ELF-1 (cell line): ENCODE measurements at places on chromosomes 7 and 10.

DNA sequence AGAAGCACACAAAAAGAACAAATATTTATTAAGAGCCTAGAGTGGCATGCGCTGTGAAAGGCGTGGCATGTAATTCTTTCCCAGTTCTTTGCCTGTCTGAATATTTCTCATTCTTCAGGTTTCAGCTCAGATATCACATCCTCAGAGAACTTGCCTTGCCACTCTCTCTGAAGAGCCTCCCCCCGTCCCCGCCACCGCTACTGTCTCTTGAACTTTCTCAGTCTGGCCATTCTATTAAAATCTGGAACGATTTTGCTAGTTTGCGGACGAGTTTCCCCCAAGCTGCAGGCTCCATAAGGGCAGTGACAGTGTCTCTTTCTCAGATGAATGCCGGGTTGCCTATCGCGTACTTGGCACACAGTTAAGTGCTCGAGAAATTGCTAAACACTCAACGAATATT lies 787 bp upstream of the PLEKHA1 start:
- DNase-seq: no peak

DNA sequence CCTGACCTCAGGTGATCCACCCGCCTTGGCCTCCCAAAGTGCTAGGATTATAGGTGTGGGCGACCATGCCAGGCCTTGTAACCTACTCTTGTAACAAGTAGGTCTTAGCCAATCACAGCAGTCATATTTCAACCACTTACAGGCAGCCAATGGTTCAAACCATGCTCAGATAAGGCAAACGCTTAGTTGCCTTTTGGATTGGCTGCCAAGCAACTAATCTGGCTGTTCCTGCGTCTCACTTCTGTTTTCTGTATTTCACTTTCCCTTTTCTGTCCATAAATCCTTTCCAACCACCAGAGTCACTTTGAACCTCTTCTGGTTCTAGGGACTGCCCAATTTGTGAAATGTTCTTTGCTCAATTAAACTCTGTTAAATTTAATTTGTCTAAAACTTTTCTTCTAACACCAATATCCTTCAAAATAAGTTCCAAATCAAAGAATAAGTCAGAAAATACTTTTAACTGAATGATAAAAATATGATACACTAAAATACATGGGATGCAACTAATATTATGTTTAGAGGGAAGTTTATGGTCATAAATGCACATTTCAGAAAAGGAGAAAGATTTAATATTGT lies 19.1 kb upstream of the PRF1 start:
- DNase-seq: no peak

DNA sequence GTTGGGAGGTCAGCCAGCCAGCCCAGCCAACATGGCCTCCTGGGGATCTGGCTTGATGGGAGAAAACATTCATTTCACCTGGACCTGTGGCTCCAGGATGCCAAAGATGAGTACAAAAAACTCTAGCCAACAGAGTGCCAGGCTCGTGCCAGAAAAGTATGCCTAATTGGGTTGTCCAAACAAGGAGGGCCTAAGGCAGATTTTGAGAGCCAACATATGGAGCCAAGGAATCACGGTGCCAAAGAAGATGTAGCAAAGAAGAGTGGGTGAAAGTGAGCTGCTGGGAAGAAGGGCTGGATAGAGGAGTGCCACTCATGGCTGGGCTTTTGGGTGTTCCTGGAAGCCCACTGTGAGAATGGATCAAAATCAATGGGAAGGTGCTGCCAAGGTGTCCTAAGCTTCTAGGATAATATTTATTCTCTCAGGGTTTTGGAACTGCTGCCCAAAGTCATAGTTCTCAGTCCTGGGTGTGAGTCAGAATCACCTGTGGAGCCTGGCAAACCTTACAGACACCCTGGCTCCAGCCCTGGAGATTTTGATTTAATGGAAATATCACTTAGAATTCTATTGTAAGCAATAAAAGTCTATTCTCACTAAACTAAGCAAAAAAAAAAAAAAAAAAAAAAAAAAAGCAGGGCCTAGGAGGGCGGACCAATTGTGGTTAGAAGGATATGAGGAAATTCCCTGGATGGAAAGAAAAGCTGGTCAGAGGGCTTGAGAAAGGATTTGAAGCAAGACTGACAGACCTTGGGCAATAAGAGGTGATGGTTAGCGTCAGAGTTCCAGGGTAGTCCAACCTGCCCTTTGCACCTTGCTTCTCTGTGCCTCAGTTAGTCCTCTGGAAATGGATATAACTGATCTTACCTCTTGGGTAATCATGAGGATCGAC lies 182.2 kb upstream of the PRR15 start:
- DNase-seq: no peak

DNA sequence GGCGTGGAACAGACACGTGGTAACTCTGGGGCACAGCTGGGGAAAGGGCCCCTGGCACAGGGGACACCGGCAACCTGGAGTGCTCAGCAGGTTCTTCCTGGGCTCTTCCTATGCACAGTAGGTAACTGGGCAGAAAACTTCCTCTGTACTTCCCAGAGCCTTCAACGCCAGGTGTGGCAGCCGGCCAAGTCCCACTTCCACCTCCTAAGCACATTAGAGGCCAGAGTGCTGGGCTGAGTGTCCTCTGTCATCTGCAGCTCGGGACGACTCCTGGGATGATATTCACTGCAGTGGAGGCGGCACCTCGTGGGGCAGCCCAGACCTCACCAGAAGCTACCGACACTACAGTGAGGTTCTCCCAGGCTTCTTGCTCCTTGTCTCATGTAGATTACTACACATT lies 114.5 kb downstream of the LARP4B start:
- no peak for DNase-seq

- no peak for DNase-seq
Measured at GRCh38 chr7:140778975-140779374, 82.5 kb downstream of the NDUFB2 start.

DNA sequence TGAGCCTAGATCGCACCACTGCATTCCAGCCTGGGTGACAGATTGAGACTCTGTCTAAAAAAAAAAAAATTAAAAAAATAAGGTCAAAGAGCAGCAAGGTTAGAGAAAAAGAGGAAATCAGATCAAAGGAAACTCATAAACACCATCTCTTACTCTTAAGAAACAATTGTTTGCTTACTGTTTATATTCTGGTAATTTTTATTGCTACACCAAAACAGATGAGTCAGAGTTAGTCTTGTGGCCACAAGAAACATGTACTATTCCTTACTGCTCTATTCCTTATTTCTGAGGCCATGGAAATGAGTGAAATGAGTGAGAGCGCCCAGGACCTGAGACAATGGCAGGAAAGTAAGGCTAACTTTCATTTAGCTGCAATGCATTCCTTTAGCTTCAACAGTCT lies 387.3 kb downstream of the HPSE2 start:
- no peak for DNase-seq

DNA sequence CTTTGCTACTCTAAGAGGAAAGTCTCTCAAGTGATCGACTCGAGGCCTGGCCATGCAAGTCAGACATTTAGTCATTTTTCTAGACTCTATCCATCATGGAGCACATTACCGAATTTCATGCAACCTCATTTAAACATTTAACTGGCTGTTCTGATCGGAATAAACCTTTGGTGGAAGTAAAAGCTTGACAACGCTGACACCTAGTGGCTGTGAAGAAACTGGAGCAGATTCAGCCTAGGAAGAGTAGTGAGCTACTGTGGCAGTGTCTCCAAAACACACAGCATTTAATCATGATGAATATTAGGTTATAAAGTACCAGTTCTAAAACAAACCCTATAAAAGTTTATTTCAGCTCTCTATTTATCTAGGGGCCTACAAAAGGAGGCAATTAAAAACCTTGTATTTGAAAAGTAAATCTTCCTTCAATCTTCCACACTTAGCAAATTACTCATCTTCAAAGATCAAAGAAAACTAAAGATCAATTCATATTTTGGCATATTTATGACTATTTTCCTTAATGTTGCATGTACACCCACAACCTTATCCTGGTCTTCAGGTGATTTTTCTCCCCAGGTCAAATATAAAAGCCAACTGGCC lies 175.0 kb downstream of the CTNNA3 start:
- DNase-seq: peak; percentile 27

DNA sequence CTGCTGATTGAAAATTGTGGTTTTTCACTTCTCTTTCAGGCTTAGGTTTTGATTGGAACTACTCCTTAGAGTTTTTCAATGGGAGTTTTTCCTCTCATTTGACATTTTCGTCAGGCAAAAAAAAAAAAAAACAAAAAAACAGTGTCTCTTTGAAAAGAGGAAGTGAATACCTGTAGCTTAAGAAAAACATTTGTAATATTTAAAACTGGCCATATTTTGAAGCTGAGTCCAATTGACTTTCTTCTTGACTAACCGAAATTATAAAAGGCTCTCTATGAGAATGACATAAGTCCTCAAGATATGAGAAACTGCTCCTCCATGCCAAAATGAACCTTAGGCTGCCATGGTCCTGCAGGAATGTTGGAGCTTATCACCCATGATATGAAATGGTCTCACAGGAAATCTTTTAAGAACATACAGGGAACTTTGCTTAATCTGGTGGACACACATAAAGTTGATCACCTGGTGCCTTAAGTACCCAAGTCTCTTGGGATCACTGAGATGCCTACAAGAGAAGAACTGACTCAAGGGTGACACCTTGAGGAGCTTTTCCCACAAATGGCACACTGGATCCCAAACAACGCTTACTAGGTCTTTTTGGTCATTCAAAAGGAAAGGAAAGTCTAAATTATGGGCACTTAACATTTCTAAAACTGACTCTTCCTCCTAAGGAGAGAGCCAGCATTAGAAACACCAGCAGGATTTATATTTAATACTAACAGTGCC lies 263.4 kb downstream of the CDC14C start:
- DNase-seq: peak; percentile 7

- DNase-seq: no peak
Measured at GRCh38 chr7:4807598-4808016, 32.2 kb downstream of the AP5Z1 start.

GRCh38 chr7:151823566-151824372 lies 53.1 kb downstream of the PRKAG2 start:
- DNase-seq: no peak

GRCh38 chr10:96753956-96754355 lies 33.6 kb upstream of the PIK3AP1 start:
- no peak for DNase-seq

DNA sequence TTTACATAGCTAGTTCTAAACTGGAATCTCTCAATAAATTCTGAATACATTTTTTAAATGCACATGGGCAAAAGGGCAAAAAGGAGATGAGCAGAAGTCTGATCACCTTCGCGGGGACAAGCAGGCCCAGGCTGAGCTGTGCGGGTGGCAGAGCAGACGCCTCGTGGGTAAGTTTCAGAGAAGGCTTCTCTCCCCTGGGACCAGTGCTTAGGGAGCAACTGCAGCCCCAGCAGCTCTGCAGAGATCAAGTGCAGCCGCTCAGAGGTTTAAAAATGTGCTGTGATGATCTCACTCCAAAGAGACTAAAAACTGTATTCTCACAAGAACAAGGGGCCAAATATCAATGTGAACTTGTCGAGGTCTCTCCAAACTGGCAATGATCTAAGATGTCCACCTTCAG lies 264.3 kb upstream of the RNF32 start:
- DNase-seq: no peak

DNA sequence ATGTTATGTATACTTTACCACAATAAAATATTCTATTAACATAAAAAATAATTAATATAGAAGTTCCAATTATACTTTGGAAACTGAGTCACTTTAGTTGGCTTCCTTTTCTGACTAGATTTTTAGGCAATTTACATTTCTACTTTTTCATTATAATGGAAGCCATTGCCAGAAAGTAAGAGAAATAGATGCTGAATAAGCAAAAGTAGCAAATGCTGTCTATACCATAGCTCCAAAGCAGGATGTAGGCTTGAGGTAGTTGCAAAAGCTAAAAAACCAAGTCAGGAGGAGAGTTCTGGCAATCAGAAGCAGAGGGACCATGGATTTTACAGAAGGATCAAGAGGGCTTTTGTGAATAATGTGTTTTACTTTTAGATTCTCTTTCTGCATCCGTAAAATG lies 262.4 kb upstream of the TMEM229A start:
- no peak for DNase-seq

DNA sequence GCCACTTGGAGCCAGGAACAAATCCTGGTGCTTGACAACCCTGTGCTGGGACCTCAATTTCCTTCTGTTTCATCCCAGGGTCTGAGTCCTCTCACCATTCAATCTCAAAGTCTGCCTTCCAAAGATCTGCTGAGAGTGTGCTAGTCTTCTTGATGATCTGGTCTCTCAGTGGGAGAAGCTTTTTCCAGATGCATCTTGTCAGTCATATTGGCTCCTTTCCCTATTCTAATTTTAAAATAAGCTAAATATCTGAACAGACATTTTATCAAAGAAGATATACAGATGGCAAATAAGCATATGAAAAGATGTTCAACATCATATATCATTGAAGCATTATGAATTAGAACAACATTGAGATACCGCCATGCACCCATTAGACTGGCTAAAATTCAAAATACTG lies 469.3 kb downstream of the NEBL start:
- DNase-seq: no peak

GRCh38 chr7:22238354-22239311 lies 118.3 kb downstream of the RAPGEF5 start:
- DNase-seq: no peak

- no peak for DNase-seq
Measured at GRCh38 chr7:158706273-158706704, 1.7 kb upstream of the NCAPG2 start.

DNA sequence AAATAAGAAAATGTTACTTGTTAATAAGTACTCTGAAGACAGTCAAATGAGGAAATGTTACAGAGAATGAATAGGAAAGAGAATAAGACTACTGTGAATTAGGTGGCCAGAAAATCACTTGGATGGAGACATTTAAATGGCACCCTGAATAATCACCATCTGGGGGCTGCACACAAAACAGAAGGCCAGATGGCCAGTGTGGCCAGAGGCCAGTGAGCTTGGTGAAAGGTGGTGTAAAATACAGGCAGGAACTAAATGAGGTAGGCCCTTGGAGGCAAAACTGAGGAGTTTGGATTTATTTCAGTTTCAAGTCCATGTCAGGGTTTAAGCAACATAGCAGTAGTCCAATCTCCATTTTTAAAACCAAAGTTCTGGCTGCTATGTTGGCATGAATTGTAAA lies 126.7 kb downstream of the TSPAN12 start:
- DNase-seq: no peak

- DNase-seq: no peak
Measured at GRCh38 chr10:132981173-132981555, 38.8 kb upstream of the CFAP46 start.

DNA sequence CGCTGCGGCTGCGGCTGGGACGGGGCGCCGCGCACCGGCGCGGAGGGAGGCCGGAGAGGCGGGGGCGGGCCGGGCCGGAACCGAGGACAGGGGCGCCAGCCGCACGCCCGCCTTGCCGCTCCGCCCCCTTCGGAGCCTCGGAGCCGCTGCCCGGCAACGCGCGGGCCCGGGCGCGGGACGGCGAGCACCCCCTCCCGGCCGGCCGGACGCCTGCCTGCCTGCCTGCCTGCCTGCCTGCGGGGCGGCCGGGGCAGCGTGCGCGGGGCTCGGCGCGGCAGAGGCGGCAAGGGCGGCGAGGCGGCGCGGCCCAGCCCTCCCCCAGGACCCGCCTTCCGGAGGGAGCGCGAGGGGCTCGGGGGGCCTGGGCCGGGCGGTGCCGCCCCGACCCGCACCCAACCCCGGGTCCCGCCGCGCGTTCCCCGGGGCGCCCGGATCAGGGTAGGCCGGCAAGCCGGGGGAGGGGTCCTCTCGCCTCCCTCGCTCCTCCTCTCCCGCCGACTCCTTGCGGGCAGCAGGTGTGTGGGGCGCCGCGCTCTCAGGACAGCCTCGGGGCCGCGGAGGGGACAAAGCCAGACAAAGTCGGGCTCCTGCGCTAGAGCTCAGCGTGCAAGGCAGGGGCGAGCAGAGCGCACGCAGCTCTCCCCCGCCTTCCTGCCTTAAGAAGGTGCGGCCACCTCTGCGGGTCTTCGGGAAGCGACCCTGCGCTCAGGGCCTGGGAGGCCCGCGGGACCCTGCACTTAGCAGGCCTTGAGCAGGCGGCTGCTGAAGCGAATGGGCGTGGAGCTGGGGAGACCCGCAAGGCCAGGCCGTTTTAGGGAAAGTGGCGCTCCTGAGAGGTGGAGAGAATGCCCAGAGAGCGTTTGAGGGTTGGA lies at the start of gene KIAA1549:
TSS of gene KIAA1549 (minus strand) at position 58 of the 872 bp plus-strand sequence. CDS start 120 bp downstream, outside the sequence.
- peak; percentile 73 for DNase-seq
